ENCODE measurements at places on chromosomes 2 and 18. TPM values are rescaled to one million over a fixed set of nuclear protein-coding genes. Genes with fewer than 3 reads are reported as not detected.

DNA sequence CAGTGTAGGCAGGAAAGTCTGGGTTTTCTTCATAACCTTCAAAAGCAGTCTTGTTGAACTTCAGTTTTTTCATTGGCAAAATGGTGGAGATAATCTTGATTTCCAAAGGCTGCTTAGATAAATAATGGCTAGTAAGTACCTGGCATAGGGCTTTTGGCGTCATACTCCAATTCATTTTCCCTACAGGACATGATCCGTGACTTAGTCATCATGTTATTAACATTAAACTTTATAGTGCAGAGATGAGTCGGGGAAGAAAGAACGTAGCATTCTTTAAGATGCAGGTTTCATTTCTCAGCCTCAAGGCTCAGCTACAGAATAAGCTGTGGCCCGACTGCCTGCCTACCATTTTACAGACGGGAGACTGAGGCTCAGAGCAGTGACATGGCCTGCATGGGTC, 64.0 kb downstream of the RALBP1 start:
- no peaks in the 10 kb centered on the region for H3K27me3 ChIP-seq
- no peak for DNase-seq

POTEC gene
- total RNA-seq: not detected

- no peak overlapping the region for H3K4me3 ChIP-seq
- H3K27me3 ChIP-seq: no peaks in the 10 kb centered on the region
- no peaks in the 10 kb centered on the region for H3K36me3 ChIP-seq
- DNase-seq: no peak
These were observed 26.7 kb downstream of the COLEC12 start for GRCh38 chr18:473802-474201.

DNA sequence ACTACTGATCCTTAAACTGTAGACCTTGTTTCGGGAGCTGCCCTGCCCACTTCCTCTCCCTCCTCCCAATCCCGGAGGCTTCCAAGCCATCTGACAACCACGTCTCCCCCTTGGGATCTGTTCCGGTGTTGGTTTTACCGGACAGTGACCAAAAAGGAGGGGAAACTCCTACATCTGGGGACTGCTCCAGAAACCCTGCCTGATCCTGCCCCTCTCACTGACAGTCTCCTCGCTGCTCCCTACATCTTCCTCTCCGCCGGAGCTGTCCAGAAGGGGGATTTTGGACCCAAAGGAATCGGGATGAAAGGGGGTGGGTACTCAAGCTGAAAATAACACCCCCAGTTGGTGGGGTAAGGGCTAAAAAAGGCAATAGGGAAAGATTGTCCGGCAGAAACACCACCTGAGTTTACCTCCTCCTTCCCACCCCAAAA, 1.5 kb downstream of the INO80D start:
- peak overlapping the region; percentile 80 for H3K4me3 ChIP-seq
- H3K27me3 ChIP-seq: no peaks in the 10 kb centered on the region
- peaks cover 6% of the 10 kb centered on the region for H3K4me1 ChIP-seq
- H3K36me3 ChIP-seq: no peaks in the 10 kb centered on the region
- DNase-seq: peak; percentile 71

GRCh38 chr2:164984428-164984827, 29.1 kb upstream of the SLC38A11 start:
- H3K27me3 ChIP-seq: no peaks in the 10 kb centered on the region
- H3K4me1 ChIP-seq: no peaks in the 10 kb centered on the region
- no peak overlapping the region for H3K4me3 ChIP-seq
- no peak for DNase-seq
- H3K36me3 ChIP-seq: no peaks in the 10 kb centered on the region
- no peak overlapping the region for H3K27ac ChIP-seq

GRCh38 chr2:202965810-202966460, 48.7 kb upstream of the NBEAL1 start:
- no peak overlapping the region for H3K4me3 ChIP-seq
- no peaks in the 10 kb centered on the region for H3K27me3 ChIP-seq
- DNase-seq: peak; percentile 80
- peak overlapping the region; percentile 27 for H3K27ac ChIP-seq
- peaks cover 3% of the 10 kb centered on the region for H3K4me1 ChIP-seq

SGPP2 gene
- 24.6 TPM for total RNA-seq

DNA sequence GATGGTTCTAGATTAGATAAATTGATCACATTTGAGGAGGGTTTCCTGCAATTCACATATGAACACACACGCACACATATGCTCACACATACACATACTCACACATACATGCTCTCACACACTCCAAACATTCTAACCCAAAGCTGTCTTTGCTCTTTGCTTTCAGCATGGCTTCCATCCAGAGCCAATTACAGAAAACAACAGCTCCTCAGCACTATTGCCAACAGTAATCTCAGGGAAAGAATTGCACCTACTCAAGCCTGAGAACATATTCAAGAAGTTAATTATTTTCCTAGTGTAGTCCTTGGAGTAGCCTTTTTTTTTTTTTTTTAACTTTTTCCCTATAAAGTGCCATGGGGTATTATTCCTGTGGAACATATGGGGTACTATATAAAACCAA, 246.9 kb upstream of the PARD3B start:
- H3K4me3 ChIP-seq: no peak overlapping the region
- no peaks in the 10 kb centered on the region for H3K36me3 ChIP-seq
- H3K27ac ChIP-seq: no peak overlapping the region
- no peak for DNase-seq
- no peaks in the 10 kb centered on the region for H3K4me1 ChIP-seq

DNA sequence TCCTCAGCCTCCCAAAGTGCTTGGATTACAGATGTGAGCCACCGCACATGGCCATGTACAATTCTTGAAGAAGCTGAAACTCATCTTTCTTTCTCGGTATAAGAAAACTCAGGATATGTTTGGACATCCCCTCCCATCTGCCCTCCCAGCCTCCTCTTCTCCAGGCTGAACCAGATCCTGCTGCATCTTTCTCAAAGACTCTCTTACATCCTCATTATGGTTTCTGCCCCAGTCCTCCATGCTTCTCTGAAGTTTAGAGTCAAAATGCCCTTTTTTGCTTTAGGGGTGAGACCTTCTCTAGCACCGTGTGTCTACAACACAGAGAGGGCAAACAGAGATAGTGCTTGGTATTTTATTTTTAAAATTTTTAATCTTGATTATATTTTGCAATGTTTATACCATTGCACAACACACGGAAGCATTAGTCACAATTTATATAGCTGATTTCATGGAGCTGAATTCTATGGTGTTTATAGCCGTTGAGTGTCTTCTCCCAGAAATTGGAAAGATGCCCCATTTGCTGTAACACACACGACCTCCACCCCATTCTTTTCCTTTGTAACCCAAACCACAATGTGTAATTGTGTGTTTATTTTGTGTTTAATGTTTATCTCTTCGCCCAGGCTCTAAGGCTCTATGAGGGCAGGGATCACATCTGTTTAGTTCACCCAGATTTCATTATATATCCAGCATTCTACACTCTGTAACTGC, 206.0 kb upstream of the TNP1 start:
- H3K36me3 ChIP-seq: no peaks in the 10 kb centered on the region
- H3K4me1 ChIP-seq: peaks cover 14% of the 10 kb centered on the region
- no peaks in the 10 kb centered on the region for H3K27me3 ChIP-seq
- H3K27ac ChIP-seq: no peak overlapping the region
- DNase-seq: no peak

KLF7 gene
- total RNA-seq: 9.3 TPM

GRCh38 chr18:49876536-49876935, 63.2 kb upstream of the ACAA2 start:
- no peak for DNase-seq
- no peaks in the 10 kb centered on the region for H3K36me3 ChIP-seq
